Substantia nigra (tissue), 51 donors: ENCODE measurements at places on chromosomes 4 and X.

DNA sequence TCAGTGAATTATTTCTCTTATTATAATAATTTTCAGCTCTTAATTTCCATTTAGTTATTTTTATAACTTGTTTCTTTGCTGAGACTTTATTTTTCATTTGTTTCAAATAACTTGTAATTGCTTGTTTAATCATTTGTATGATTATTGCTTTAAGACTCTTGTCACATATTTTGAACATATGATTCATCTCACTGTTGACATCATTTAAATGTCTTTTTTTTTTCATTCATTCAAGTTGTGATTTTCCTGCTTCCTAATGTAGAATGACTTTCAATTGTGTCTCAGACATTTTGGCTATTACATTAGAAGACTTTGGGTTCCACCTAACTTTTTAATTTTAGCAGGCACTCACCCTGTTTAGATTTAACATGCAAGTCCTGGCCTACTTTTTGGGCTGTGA is 234.8 kb upstream of the DIPK2B start:
- no peak for DNase-seq

DNA sequence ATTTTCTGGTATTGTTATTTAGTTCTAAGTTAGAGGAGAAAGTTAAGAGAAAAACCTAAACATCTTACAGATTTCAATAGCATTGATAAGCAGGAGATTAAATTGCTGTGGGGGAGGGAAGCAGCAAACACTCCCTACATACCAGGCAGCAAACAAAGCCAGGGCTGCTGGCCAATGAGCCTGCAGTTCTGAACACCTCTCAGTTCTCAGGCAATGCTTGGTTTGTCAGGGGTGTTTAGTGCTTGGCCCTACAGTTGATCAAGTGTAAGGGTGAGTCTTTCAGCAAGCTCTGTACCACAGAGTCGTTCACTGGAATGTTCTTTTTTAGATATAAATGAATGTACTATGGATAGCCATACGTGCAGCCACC is 38.6 kb downstream of the EGFL6 start:
- DNase-seq, result no peak

GRCh38 chr4:184950926-184951325 is 67.4 kb upstream of the HELT start:
- no peak for DNase-seq

DNA sequence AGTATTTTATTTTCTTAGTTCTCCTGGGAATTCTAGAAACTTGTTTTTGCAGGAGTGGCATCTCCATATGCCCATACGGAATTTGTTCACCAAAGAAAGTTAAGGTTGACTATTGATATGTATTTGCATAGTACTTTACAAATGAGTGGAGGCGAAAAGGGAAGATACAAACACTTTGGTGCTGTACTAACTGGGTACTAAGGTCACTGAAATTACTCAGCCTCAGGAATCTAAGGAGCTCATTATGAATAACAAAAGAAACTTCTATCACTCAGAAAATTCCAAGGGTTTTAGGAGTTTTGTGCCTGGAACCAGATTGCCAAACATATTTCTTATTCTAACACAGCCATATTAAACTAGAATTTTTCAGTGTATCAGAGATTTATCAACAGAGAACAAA is 27.4 kb upstream of the TMPRSS11B start:
- DNase-seq, result no peak

- no peak for DNase-seq
These were observed 5.8 kb upstream of the CXCL8 start for GRCh38 chr4:73734530-73735001.
